ENCODE measurements at places on chromosomes 5 and 9. TPM values are rescaled to one million over a fixed set of nuclear protein-coding genes. Genes with fewer than 3 reads are reported as not detected.

The CDC20B gene
- 0.38 TPM for total RNA-seq

The FBN2 gene
- 145 TPM for total RNA-seq

The SLC25A2 gene
- total RNA-seq = not detected

The TRPM3 gene
- 207 TPM for total RNA-seq

The FAM81B gene
- not detected for total RNA-seq
